NCI-H2029 (cell line): ENCODE measurements at places on chromosomes 7 and 10.

GRCh38 chr10:114593240-114593792, 64.8 kb downstream of the ABLIM1 start:
- no peak for DNase-seq

- no peak for DNase-seq
Observed at GRCh38 chr10:89245802-89246201, 5.8 kb downstream of the LIPA start.

DNA sequence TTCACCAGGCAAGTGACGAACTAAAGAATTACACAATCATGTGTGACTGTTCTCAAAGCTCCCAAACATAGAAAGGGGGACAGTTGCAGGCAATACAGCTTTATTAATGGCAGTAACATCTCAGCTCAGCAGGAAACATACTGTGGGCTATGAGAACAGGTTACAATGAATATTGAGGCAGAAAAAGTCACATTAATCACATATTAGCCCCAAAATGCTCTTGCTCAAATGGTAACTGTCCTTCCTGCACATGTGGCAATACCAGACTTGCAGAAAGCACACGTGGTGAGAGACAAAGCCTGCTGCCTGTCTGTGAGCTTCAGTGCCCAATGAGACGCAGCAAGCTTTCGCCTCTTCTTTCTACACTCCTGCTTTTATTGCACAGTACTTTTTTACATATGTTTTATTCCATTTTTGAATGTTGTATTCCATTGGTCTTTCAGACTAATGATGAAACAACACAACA, 104.9 kb upstream of the ACBD5 start:
- no peak for DNase-seq

DNA sequence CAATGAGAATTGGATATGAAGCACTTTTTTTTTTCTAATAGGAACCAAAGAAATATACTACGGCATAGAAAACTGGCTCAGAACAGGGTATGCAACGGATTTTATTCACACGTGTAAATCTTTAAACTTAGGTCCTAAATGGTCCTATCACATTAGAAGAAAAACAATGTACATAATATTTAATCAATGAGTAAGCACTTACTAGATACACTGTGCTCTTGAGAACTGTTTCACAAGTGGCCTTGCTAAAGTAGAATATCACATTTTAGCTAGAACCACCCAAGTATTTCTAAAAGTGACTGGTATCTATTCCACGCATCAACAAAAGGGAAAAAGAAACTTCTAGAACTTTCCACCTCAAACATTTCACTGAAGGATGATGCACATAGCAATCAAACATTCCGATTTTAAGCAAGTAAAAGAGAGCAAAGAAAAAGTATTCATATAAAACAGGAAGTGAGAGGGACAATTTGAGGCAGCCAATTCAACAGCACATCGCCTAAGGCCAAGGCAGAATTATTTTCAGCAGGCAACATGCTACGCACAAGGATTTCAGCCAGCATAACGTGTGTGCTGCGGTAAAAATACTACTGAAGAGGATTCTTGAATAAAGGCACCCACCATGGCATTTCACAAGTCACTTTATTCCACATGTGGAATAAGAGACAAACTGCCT, 55.8 kb downstream of the PARD3 start:
- DNase-seq = no peak

DNA sequence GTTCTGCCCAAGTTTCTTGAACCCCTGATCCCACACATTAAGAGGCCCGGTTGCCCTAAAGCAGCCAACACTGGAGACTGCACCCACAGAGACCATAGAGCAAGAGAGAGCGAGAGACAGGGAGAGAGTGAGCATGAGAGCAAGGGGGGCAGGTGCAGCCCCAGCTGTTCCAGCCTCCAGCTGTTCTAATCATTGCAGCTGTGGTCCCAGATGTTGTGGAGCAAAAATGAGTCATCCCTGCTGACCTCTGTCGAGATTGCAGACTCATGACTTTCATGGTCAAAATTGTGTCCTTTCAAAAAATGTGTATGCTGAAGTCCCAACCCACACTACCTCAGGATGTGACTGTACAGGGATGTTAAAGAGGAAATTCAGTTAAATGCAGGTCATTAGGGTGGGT, 143.9 kb upstream of the FRMD4A start:
- no peak for DNase-seq

- no peak for DNase-seq
Observed at GRCh38 chr7:29935111-29935510, 54.5 kb downstream of the SCRN1 start.

DNA sequence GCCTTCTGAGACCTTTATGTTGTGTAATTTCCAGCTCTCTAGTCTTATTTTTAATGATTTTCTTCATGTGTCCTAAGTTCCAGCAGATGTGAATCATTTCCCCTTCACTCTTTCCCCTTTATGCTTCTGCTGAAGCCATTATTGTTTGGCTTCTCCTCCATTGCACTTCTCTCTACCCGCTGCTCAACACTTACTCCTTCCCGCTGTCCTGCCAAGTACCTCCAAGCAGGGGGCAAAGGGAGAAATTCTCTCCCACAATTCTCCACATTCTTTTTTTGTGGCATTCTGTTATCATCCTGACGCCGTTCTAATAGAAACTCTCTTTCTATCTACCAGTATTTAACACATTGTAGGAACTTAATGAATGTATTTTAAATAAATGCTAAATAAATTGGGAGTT, 388.9 kb upstream of the TPK1 start:
- no peak for DNase-seq

- peak; percentile 80 for DNase-seq
Observed at GRCh38 chr10:100014071-100014762, 4.5 kb upstream of the DNMBP start.

- DNase-seq = no peak
Observed at GRCh38 chr7:157840914-157841772, 504.3 kb downstream of the DNAJB6 start.

GRCh38 chr7:10022957-10023356, 950.7 kb upstream of the PHF14 start:
- no peak for DNase-seq

GRCh38 chr10:133455611-133456031, 1.9 kb downstream of the SCART1 start:
- no peak for DNase-seq

DNA sequence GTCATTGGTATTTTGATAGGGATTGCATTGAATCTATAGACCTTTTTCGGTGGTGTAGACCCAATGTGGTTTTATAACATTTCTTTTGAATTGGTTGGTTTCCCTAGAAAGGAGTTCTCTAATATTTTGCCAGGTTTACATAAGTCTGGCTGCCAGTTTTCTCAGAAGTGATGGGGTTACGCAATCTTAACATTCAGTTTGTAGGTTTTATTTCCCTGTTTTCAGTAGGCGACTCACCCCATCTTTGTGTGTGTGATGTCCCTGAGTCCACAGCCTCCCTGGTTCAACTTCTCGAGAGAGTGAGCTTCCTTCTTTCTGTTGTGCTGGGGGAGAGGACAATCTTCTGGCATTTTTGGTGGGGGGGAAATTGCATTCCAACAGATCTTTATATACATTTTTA, 9.6 kb upstream of the KIF5B start:
- no peak for DNase-seq

DNA sequence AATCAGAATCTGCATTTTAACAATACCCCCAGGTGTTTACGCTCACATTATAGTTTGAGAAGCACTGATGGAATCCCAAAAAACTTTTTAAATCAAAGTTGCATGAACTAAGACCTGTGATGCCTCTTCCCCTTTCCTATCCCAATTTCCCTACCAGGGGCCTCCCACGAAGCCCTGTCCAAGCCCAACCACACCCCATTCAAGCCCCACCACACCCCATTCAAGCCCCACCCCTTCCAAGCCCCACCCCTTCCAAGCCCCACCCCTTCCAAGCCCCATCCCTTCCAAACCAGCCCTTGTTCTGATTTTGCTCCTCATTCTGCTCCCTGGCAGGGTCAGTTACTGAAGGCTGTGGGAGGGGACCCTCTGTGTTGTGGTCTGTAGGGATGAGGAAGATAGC, 9.8 kb upstream of the AQP1 start:
- DNase-seq = no peak

GRCh38 chr10:132388891-132389432, 8.0 kb upstream of the PWWP2B start:
- DNase-seq = no peak

DNA sequence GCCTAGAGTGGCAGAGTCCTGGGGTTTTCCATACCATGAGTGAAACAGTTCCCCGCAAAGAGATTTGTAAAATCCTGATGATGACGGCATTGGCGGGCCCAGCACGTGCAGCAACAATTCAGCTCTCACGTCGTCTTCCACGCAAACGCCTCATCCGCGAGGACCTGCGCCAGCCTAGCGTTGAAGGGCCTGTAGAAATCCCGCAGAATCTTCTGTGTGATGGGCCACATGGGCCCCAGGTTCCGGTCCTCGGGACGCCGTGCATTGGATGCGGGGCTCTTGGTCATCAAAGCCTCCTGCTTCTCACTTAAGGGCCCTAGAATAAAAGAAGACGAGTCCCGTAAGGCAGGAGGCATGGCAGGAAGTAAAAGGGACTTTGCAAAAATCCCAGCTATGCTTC, 83.4 kb downstream of the CHST15 start:
- DNase-seq = no peak

GRCh38 chr10:52979295-52979990, 206.9 kb upstream of the MBL2 start:
- DNase-seq = no peak

- DNase-seq = no peak
Observed at GRCh38 chr7:16915405-16915804, 33.6 kb upstream of the AGR3 start.

DNA sequence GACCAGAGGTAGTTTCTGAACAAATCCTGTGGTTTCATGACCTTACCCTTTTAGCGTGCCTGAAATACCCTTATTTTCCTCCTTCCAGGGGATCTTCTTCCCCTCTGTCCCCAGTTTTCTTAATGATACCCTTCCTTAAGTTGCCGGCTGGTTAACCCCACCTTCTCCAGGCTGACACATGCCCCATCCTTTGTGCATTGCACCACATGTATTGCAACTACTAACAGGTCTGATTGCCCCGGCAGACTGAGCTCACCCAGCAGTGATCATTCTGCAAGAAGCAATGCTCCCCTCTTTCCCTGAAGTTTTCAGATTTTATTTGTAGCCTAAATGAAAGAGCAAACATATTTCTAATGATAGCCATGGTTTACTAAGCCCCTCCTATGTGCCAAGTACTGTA, 108.2 kb downstream of the HIP1 start:
- no peak for DNase-seq

GRCh38 chr10:1360011-1360557, 303.9 kb downstream of the WDR37 start:
- DNase-seq = no peak

- DNase-seq = no peak
Observed at GRCh38 chr7:5422396-5423305, 983 bp downstream of the TNRC18 start.

- DNase-seq = no peak
Observed at GRCh38 chr7:66837661-66838060, 83.4 kb upstream of the TMEM248 start.

GRCh38 chr7:157408258-157409101, 71.7 kb downstream of the DNAJB6 start:
- no peak for DNase-seq

GRCh38 chr7:73746378-73746777, 7.8 kb upstream of the ABHD11 start:
- DNase-seq = peak; percentile 58

DNA sequence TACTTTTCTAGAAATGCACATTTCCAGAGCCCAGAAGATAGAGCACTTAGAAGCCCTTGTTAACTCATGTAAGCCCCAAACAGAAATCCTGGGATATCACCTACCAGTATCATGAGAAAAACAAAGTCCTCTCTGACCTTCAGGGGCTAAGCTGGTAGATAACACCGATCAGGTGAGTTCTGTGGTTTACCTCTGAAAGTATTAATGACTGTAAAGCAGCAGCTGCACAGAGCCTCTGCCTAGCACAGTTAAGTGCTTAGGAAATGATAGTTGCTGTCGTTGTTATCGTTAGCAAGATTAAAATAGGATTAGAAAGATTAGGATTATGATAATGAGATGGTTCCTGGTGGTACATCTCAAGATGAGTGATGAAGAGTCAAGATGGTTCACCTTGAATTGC, 64.9 kb downstream of the PLXNA4 start:
- no peak for DNase-seq

DNA sequence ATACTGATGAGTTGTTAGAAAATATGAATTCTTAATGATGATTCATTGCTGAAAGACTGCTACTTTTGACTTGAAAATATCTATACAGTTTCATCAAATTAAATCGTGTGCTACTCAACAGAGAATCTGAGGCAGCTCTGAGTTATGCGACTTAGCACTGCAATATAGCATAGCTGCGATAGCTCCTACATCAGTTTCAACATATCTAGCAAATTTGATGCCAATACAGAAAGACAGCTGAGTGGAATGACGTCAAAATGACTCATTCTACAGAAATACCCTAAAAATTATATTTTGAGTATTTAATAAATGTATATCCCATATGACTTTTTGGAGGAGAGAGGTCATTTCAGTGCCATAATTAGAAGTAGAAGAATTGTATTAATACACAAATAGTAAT, 1.1 kb upstream of the TARP start:
- DNase-seq = no peak

DNA sequence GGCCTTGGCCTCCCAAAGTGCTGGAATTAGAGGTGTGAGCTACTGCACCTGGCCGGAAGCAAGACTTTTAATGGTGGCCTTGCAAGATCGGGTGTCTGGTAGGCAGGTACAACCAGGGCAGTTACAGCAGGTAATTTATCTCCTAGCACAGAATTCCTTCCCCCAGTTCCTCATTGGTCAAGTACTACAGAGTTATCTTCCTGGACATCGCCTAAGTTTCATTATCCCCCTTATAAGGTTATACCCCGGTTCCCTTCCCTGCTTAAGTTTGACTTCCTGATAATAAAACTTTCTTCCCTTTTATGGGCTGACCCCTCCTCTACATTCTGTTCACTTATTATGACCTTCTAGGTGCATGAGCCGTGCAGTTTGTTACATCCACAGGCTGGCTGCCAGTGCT, 19.0 kb upstream of the CYP3A43 start:
- no peak for DNase-seq

- no peak for DNase-seq
Observed at GRCh38 chr10:129949891-129950291, 14.2 kb downstream of the EBF3 start.

GRCh38 chr7:1026721-1027161, 17.6 kb upstream of the GPR146 start:
- no peak for DNase-seq

DNA sequence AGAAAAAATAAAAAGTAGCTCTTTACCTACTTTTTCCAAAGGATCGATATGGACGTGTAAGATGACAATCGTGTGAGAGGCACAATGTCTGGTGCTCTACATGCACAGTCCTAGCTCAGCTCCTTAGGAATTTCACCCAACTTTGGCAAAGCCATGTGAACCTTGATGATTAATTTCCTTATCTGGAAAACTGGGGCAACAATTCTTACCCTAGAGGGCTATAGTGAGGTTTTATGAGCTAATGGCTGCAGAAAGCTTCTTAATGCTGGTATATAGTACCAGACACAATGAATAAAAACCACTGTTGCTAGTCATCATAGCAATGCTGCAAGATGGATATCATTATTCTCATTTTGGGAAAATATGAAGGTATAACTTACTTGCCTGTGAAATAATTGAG, 202.7 kb downstream of the PARD3 start:
- DNase-seq = no peak
